Uterus (tissue), 4 donors: ENCODE measurements at places on chromosomes 16 and 17.

DNA sequence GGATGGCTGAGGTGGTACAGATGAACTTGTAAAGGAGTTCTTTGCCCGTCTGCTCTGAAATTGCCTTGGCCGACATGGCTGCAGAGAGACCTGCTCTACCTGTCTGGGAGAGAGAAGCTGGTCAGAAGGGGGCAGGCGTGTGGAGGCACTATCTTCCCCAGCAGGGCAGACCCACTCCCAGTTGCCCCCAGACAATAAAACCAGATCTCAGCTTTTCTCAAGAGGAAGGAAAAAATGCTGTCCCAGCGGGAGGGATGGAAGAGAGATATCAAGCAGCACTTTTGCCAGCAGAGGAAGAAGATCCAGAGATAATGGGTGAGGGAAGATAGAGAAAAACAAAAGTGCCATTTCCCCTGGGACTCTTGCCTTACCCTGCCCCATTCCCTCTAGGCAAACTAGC is 5.0 kb downstream of the ACLY start:
- H3K36me3 ChIP-seq = no peaks in the 10 kb centered on the region
- no peak overlapping the region for H3K4me3 ChIP-seq
- peaks cover 8% of the 10 kb centered on the region for H3K4me1 ChIP-seq
- no peaks in the 10 kb centered on the region for H3K27me3 ChIP-seq
- DNase-seq = no peak

DNA sequence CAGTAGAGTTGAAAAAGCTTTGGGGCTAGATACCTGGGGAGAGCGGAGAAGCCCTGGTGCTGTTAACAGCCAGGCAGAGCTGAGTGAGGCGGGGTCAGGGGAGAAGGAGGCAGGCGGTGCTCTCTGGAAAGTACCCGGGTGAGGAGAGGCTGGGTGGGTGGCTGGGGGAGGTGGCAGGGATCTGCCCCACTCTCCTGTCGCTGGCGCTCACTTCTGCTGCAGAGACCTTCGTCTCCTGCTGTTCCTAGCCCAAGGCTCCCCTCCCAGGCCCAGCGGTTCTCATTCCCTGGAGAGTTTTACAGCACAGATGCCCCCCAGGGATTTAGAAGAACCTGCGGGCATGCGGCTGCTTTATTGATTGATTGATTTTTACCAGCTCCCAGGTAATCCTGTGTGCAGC is 302.8 kb downstream of the IRF8 start:
- DNase-seq = no peak
- H3K4me3 ChIP-seq = no peak overlapping the region
- no peaks in the 10 kb centered on the region for H3K4me1 ChIP-seq
- H3K27ac ChIP-seq = no peak overlapping the region

- H3K27me3 ChIP-seq = no peaks in the 10 kb centered on the region
- no peaks in the 10 kb centered on the region for H3K36me3 ChIP-seq
- no peaks in the 10 kb centered on the region for H3K4me1 ChIP-seq
- H3K27ac ChIP-seq = no peak overlapping the region
- peak; percentile 11 for DNase-seq
- H3K4me3 ChIP-seq = no peak overlapping the region
Measured at GRCh38 chr17:83067071-83067717, 12.2 kb upstream of the METRNL start.

DNA sequence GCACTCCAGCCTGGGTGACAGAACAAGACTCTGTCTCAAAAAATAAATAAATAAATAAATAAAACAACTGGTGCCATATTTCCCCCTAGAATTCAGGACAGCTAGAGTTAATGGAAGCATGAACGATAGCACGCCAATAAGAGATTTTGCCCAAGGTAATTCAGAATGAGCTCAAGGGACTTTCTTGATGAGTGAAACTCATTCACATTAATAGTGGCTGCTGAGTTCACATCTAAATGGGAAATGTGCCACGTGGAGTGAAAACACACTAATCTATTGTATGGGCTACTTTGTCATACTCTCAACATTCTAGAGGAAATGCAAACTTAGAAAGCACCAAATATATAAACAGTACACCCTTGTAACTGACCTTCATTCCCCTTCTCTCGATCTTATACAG is 47.4 kb upstream of the PSMD7 start:
- H3K4me3 ChIP-seq = no peak overlapping the region
- H3K27ac ChIP-seq = no peak overlapping the region
- no peak for DNase-seq
- no peaks in the 10 kb centered on the region for H3K4me1 ChIP-seq
- no peaks in the 10 kb centered on the region for H3K27me3 ChIP-seq

DNA sequence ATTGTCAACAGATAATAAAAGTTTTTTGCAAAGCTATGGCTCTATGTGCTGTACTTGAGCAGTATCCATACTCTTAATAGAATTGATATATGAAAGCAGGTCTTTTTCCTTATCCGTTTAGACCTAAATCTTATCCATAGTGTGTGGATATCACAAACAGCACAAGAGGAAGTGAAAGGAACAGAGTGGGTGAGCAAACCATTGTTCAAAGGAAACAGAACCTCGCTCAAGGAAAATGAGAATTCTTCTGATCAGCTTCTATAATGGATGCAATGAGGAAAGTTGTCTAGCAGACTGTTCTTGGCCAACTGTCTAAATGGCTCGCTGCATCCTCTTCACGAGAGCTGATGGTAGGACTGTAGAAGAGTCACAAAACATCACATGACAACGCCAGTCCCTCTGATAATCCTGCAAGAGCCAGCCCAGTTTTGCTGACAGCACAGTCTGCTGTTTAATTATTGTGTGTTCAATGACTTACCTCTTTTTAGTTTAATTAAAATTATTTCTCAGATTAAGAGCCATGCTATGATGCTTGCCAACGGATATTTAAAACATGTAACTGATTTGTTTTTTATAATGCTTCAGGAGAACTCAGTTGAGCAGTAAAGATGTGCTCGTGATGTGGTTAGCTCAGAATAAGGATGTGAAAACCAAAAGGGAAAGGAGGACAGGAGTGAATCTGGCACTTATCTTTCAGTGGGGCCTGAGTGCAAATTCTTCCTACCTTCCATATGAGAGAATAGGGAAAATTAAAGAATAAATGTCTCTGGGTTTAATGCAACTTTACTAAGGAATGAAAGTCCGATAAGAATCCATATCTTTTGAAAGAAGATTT is 38.5 kb downstream of the WWOX start:
- H3K4me1 ChIP-seq = no peaks in the 10 kb centered on the region
- H3K27ac ChIP-seq = no peak overlapping the region
- H3K4me3 ChIP-seq = no peak overlapping the region

DNA sequence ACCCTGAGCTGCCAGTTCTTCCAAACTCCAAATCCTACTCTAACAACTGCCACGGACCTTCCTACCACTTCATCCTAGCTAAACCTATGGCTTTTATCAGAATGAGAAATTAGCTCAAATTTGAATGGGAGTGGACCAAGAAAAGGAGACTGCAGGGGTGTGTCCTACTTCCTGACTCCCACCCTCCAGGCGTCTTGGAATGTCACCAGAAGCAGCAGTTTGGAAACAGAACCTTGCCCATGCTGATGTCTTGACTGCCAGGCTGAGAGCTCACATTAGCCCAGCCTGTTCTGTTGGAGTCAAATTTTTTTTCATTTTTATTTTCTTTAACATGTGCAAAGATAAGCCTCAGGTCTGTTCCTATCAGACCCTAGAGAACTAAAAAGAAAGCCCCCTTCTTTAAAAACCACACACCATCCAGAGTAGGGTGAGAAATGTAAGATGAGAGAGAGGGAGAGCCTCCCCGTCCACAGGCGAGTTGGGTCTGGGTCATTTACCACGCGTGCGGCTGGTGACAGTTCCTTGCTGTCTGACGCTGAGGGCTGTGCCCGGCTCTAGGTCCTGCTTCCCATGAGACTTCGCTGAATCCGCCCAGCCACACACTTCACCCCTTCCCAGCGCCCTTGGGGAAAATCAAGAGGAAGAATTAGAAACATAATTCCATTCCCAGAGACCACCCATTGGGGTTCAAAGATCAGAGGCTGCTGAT is 54.3 kb downstream of the WNT3 start:
- H3K4me1 ChIP-seq = no peaks in the 10 kb centered on the region
- H3K4me3 ChIP-seq = no peak overlapping the region
- no peaks in the 10 kb centered on the region for H3K36me3 ChIP-seq
- no peak for DNase-seq
- H3K27me3 ChIP-seq = no peaks in the 10 kb centered on the region

DNA sequence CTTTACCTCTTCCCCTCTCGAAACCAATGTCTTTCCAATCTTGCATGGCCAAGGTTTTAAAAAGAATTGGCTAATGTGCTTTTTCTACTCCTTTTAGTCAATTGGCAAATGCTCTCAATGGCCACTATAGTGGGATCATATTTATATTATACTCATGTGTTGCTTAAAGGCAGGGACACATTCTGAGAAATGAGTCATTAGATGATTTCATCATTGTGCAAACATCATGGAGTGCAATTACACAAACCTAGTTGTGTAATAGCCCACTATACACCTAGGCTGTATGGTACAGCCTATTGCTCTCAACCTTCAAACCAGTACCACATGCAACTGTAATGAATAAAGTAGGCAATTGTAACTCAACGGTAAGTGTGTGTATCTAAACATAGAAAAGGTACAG is 180.9 kb downstream of the HS3ST3A1 start:
- H3K27ac ChIP-seq = no peak overlapping the region
- no peaks in the 10 kb centered on the region for H3K27me3 ChIP-seq
- no peak overlapping the region for H3K4me3 ChIP-seq
- H3K36me3 ChIP-seq = no peaks in the 10 kb centered on the region

DNA sequence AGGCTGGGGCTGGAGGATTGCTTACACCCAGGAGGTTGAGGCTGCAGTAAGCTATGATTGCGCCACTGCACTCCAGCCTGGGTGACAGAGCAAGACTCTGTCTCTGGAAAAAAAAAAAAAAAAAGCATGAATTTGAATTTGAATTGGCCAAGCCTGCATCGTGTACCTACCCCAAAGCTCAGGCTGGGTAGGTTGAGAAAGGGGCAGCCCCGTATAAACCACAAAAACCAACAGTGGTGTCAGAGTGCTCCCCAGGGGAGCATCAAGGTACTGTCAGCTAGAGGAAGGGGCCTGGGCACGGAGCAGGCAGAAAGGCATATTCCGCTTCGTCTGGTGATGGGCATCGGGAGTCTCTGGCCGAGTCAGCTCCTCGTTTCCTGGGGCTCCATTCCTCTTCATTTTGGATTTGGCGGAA is 40.9 kb downstream of the RAP1GAP2 start:
- DNase-seq = no peak
- H3K27ac ChIP-seq = no peak overlapping the region
- no peak overlapping the region for H3K4me3 ChIP-seq
- no peaks in the 10 kb centered on the region for H3K4me1 ChIP-seq

- H3K27ac ChIP-seq = no peak overlapping the region
- H3K27me3 ChIP-seq = no peaks in the 10 kb centered on the region
- H3K4me3 ChIP-seq = no peak overlapping the region
- no peaks in the 10 kb centered on the region for H3K4me1 ChIP-seq
- DNase-seq = no peak
Measured at GRCh38 chr16:86300746-86301481, 209.4 kb upstream of the FOXF1 start.

- H3K27ac ChIP-seq = no peak overlapping the region
- H3K27me3 ChIP-seq = no peaks in the 10 kb centered on the region
- H3K36me3 ChIP-seq = no peaks in the 10 kb centered on the region
- no peak overlapping the region for H3K4me3 ChIP-seq
Measured at GRCh38 chr16:57388359-57389086, 16.0 kb upstream of the CCL17 start.

DNA sequence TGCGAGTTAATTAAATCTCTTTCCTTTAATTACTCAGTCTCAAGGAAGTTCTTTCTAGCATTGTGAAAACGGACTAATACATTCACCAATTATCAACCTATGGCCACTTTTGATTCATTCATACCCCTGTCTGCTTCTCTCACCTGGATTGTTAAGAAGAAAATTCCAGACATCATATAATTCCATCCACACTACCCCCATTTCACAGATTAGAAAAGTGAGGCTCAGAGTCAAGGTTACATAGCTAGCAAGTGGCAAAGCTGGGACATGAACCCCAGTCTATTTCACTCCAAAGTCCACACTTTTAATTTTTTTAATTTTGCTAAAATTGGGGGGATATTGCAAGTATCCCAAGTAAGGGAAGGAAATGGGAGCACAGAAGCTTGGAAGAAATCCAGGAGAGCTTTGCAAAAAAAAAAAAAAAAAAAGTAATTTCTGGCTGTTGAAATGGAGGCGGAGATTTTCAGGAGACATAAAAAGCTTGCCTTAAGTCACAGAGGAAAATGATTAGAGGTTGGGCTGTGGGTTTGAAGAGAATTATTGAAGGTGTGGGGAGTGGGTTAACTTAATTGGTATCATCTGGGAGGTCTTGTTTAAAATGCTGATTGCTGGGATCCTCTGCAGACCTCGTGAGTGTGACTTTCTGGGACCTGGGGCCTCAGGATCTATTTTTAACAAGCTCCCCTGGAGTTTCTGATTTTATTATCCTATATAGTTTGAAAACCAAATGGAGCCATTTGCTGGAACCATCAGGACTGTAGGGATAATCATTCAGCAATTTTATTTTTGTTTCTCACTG is 42.3 kb upstream of the ZKSCAN2 start:
- no peaks in the 10 kb centered on the region for H3K4me1 ChIP-seq
- DNase-seq = no peak
- no peaks in the 10 kb centered on the region for H3K27me3 ChIP-seq
- no peak overlapping the region for H3K4me3 ChIP-seq
- no peaks in the 10 kb centered on the region for H3K36me3 ChIP-seq

GRCh38 chr17:63481488-63481870 is 4.6 kb downstream of the ACE start:
- H3K4me3 ChIP-seq = no peak overlapping the region
- H3K27me3 ChIP-seq = no peaks in the 10 kb centered on the region
- peaks cover 10% of the 10 kb centered on the region for H3K4me1 ChIP-seq
- H3K27ac ChIP-seq = no peak overlapping the region
